Occipital lobe (tissue), 3 donors: ENCODE measurements at places on chromosomes 4 and X. TPM values are rescaled to one million over a fixed set of nuclear protein-coding genes. Genes with fewer than 3 reads are reported as not detected.

The TRMT10A gene
- total RNA-seq = 5.6 TPM

The NPNT gene
- total RNA-seq = 31.0 TPM

The DBET gene
- total RNA-seq = not detected

The GK gene
- 13.9 TPM for total RNA-seq

The CT55 gene
- not detected for total RNA-seq

GRCh38 chr4:138611017-138611416, 368.9 kb upstream of the SLC7A11 start:
- no peak for DNase-seq

GRCh38 chr4:135804785-135805184, 1603.2 kb upstream of the PABPC4L start:
- DNase-seq = no peak

DNA sequence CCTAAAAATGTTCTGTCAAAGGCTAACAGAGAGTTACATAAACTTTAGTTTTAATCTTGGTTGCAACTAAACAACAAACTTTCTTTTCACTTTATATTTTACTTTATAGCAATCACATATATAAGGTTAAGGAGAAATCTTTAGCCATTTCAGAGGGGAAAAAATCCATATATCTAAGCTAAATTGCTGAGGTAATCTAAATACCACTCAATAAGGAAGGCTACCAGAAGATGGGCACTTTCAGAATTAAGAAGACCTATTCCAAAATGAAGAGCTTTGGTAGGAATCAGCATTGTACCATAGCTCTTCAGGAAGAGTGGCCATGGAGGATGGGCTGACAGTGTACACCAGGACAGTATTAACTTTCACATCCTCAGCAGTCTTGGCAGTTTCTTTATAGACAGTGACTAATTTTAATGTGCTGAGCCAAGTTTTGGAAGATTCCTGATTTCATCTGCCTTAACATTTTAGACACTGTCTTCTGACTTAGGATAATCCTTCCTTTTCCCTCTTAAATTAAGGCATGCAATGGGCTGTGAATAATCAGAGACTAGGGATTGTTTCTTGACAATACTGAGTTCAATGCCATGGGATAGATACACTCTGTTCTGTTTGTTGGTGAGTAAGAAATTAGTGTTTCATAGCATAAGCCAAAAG, 7.1 kb downstream of the FAT4 start:
- DNase-seq = no peak

DNA sequence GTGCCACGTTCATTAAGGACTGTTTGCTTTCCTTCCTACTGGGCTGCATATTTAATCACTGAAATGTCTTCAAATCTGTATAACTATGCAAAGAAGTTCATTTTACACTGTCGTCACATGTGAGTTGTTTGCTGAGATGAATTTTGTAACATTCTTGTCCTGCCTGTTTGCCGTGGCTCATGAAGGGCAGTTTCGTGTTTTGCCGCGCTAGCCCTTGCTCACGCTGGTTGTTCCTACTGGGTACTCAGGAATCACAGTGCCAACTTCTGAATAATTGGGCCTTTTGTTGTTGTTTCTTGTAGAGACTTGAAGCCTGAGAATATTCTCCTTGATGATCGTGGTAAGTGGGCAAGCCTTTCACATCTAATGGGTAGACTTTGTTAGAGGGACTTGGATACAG, 52.2 kb downstream of the HTT-AS start:
- no peak for DNase-seq

GRCh38 chr4:113026556-113026955, 22.9 kb upstream of the ANK2 start:
- DNase-seq = no peak

GRCh38 chr4:25180524-25181131, 20.4 kb upstream of the SEPSECS start:
- no peak for DNase-seq

GRCh38 chrX:125094901-125095300, 224.8 kb upstream of the TEX13C start:
- no peak for DNase-seq

DNA sequence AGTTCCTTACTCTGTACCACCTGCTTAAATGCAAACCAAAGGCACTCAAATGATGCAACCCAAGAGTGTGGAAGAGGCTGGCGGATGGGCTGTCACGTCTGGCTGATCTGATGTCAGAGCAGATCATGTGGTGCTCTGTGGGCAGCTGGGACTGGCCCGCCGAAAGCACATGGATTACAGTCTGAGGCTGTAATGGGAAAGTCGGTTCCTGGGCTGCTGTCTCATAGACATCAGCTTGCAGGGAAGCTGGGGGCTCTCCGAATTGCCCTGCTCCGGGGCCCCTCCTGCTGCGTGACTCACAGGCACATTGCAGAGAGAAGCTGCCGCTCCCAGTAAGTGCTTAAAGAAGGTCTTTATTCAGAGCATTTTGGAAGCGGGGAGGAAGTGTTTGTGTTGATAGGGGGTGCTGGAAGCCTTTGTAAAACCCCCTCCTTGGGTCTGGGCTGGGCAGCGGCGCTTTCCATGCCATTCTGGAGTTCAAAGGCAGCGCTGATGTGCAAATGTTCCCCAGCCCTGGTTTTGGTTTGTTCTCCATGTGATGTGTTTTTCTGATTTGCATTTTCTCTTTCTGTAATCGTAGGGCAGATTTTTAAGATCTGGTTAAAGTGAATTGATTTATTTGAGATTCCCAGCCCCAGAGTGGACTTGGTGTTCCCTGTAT, 181.1 kb downstream of the LARP7 start:
- DNase-seq = peak; percentile 88

DNA sequence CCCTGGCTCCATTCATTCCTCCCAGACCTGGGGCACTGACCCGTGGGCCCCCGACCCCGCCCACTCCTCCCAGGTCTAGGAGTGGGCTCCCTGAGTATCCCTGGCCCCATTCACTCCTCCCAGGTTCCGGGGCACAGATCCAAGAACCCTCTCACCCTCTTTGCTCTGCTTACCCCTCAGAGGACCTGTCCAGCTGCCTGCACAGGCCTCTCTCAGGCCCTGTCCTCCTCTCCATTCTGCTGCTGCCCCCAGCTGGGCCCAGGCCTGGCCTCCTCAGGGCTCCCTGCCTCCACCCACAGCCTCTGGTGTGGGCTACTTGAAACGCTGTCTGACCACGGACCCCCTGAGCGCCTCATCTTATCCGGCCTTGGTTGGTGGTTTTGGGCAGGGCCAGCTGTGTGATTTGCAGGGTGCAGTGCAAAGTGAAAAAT, 217.7 kb upstream of the PSAPL1 start:
- DNase-seq = no peak

DNA sequence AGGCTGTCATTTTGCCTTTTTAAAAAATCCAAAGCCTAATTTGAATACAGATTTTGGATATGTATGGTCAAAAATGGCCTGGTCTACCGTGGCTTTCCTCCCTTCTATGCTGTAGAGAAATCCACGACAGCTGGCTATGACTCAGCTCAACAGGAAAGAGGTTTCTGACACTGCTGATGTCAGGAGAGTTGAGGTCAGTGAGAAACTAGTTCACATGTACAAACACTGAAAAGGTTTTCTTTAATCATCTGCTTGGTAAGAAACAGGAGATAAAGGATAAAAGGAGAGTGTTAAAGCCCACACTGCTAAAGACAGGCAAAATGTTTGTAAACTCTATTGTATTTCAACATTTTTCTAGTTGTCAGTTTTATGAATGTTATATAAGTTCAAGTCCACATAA, 113.9 kb downstream of the NYX start:
- DNase-seq = no peak

- DNase-seq = no peak
Measured at GRCh38 chrX:14497184-14497666, 32.1 kb upstream of the GLRA2 start.

- no peak for DNase-seq
Measured at GRCh38 chr4:4268776-4269175, 20.8 kb upstream of the TMEM128 start.

DNA sequence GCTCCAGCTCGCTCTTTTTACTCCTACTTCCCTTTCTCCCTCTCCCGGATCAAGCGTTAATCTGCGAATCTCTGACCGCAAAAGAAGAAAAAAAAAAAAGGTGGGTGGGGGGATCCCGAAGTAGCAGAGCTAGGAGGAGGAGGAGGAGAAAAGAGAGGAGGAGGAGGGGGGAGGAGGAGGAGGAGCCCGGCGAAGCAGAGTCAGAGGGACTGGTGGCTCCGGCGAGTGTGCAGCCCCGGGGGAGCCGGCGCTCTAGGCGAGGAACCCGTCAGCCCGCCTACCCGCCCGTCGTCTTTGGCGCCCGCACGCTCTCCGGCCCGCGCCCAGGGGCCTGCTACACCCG, at the start of gene NHSL2:
Gene NHSL2, plus strand, starts transcription at position 203 of the 343 bp plus-strand sequence.
- no peak for DNase-seq

GRCh38 chr4:7500404-7500803, 65.7 kb upstream of the PSAPL1 start:
- no peak for DNase-seq

- no peak for DNase-seq
Measured at GRCh38 chr4:82248903-82249632, 124.7 kb downstream of the HNRNPD start.

DNA sequence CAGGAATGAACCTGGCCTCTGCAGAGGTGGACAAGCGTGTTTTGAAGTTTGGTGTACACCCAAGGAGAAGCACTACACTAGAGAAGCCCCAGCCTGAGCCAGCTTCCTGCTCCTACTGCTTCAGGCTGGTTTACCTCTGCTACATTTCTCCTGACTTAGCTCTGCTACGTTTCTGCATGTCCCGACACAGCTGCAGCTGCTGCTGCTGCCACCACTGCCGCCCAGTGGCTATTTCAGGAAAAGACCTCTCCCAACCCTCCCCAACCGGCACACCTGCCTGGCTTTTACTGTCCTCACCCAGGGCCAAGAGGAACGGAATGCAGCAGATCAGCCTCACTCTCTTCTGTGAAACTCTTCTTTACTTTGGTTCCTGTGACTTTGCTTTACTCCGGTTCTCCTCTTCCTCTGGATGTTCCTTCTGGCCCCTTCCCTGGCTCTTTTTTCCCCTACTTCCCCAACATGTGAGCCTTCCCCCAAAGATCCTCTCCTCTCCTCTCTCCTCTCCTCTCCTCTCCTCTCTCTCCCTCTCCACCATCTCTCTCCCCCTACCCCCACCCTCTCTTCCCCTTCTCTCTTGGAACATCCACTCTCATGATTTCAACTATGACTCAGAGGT, 3.1 kb upstream of the P2RY4 start:
- DNase-seq = no peak

- DNase-seq = no peak
Measured at GRCh38 chr4:186150926-186151325, 40.4 kb upstream of the CYP4V2 start.

DNA sequence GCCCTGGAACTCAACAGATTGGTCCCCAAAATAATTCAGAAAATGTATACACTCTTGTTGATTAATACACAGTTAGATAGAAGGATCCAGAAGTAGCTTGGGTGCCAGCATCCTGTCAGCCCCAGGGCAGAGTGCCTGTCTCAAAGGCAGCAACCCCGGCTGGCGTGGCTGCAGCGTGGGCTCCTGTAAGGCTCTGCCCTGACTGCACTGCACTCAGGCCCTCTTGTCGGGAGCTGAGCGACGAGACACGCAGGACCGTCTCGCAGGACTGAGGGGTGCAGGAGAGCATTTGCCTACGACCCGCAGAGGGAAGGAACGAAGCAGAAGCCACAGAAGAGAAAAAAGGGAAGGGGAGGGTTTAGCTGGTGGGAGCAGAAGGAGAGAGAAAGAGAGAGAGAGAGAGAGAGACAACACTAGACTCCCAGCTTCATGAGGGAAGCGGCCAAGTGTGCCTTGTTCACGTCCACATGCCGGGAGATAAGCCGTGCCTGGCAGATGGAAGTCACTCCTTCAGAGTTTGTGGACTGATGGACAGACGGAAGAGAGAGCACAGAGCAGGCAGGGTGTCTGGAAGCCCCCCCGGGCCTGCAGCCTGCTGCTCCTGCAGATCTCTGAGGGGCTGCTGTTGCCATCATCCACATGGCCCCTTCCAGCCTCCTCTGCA, 38.7 kb upstream of the HELT start:
- DNase-seq = no peak

- no peak for DNase-seq
Measured at GRCh38 chrX:107851215-107851614, 25.5 kb downstream of the MID2 start.

DNA sequence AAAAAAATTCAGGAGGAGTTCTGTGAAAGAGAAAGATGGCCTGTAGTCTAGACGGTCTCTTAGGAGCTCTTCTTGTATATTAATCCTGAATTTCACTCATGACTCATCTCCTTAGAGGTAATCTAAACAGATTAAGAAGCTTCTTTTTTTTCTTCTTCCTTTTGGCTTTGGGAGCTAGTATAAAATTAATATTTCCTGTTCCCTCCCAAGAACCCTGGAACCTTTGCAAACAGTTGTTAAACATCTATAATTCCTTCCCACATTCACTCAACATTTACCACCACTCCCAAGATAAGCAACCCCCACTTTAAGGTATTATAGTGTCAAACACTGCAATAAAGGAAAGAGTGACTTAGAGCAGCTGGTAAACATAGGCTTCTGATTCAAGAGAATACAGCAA, 146.4 kb upstream of the EDNRA start:
- DNase-seq = no peak

DNA sequence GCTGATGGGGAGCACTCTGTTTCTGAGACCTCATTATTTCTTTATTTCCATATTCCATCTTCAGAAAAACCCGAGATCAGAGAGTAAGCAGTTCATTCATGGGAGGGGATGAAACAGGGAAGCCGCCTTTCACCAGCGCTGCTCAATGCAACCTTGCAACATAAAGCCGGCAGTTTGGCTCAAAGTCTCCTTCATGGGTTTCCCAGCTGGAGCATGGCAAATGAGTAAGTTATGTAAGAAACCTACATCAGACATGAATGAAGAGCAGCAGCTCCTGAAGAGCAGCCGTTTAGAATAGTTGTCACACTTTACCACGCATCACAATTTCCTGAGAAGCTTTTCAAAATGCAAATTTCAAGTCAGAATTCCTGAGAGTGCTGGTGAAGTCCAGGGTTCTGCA, 578.8 kb downstream of the FSTL5 start:
- no peak for DNase-seq

- DNase-seq = no peak
Measured at GRCh38 chr4:6426571-6427438, 45.6 kb downstream of the PPP2R2C start.
